ENCODE measurements at places on chromosomes 7 and 10.

DNA sequence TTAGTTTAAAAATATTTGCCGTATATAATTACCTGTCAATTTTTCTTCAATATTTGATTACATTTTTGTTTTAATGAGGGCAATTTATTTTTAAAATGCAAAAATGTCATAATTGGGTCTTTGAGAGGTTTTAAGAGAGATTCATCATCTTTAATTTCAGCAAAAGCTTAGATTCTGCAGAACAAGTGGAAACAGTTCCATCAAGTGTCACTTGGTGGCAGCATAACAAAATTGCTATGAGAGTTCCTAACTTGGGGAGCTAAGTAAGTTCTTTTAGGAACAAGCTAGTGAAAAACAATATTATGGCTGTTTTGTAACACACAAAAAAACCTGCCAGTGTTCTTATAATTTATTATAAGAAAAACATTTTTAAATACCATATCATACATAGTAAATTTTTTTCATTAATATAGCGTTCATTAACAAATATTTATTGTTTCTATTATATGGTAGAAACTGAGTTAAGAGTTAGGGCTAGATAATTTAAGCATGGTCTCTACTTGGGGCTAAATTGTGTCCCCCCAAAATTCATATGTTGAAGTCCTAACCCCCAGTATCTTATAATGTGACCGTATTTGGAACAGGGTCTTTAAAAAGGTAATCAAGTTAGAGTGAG, 155.2 kb downstream of the MAGI2 start:
- no peak overlapping the region for H3K27ac ChIP-seq
- H3K27me3 ChIP-seq: no peaks in the 10 kb centered on the region
- no peak overlapping the region for H3K4me3 ChIP-seq
- no peaks in the 10 kb centered on the region for H3K36me3 ChIP-seq

DNA sequence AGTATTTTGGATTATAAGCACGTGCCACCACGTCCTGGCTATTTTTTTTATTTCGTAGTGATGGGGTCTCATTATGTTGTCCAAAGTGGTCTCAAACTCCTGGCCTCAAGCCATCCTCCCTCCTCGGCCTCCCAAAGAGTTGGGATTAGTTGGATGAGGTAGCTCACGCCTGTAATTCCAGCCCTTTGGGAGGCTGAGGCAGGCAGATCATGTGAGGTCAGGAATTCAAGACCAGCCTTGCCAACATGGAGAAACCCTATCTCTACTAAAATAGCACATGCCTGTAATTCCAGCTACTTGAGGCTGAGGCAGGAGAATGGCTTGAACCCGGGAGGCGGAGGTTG, 21.8 kb upstream of the YWHAG start:
- peak overlapping the region; percentile 98 for H3K27ac ChIP-seq
- H3K36me3 ChIP-seq: no peaks in the 10 kb centered on the region
- H3K4me3 ChIP-seq: peak overlapping the region; percentile 78
- H3K27me3 ChIP-seq: no peaks in the 10 kb centered on the region
- H3K4me1 ChIP-seq: peaks cover 24% of the 10 kb centered on the region

- DNase-seq: no peak
- H3K27me3 ChIP-seq: peaks cover 5% of the 10 kb centered on the region
- H3K36me3 ChIP-seq: no peaks in the 10 kb centered on the region
- no peaks in the 10 kb centered on the region for H3K4me1 ChIP-seq
Observed at GRCh38 chr7:18179093-18179492, 151.4 kb upstream of the PRPS1L1 start.

- no peaks in the 10 kb centered on the region for H3K36me3 ChIP-seq
- H3K4me1 ChIP-seq: no peaks in the 10 kb centered on the region
- H3K4me3 ChIP-seq: no peak overlapping the region
- DNase-seq: no peak
- H3K27ac ChIP-seq: no peak overlapping the region
- peaks cover 2% of the 10 kb centered on the region for H3K27me3 ChIP-seq
Observed at GRCh38 chr10:63917363-63917762, 396.2 kb downstream of the REEP3 start.

GRCh38 chr10:110436554-110437350, 61.0 kb upstream of the DUSP5 start:
- peaks cover 8% of the 10 kb centered on the region for H3K4me1 ChIP-seq
- H3K36me3 ChIP-seq: peaks cover 8% of the 10 kb centered on the region
- no peaks in the 10 kb centered on the region for H3K27me3 ChIP-seq
- H3K4me3 ChIP-seq: no peak overlapping the region
- no peak overlapping the region for H3K27ac ChIP-seq
- DNase-seq: no peak
